Vagina (tissue), 2 donors: ENCODE measurements at places on chromosomes 4 and X.

- DNase-seq: no peak
Measured at GRCh38 chrX:20265221-20265725, 1.4 kb downstream of the RPS6KA3 start.

GRCh38 chr4:174764105-174764729 lies 64.8 kb downstream of the GLRA3 start:
- DNase-seq: no peak

GRCh38 chr4:4947721-4948120 lies 71.5 kb downstream of the CYTL1 start:
- DNase-seq: peak; percentile 55

- DNase-seq: no peak
Measured at GRCh38 chr4:71473541-71474240, 134.9 kb downstream of the SLC4A4 start.

GRCh38 chr4:55947254-55947882 lies 1.4 kb upstream of the CEP135 start:
- DNase-seq: no peak

GRCh38 chrX:40471965-40472648 lies 108.7 kb upstream of the ATP6AP2 start:
- DNase-seq: no peak

GRCh38 chr4:126046081-126046614 lies 731.4 kb downstream of the FAT4 start:
- no peak for DNase-seq

DNA sequence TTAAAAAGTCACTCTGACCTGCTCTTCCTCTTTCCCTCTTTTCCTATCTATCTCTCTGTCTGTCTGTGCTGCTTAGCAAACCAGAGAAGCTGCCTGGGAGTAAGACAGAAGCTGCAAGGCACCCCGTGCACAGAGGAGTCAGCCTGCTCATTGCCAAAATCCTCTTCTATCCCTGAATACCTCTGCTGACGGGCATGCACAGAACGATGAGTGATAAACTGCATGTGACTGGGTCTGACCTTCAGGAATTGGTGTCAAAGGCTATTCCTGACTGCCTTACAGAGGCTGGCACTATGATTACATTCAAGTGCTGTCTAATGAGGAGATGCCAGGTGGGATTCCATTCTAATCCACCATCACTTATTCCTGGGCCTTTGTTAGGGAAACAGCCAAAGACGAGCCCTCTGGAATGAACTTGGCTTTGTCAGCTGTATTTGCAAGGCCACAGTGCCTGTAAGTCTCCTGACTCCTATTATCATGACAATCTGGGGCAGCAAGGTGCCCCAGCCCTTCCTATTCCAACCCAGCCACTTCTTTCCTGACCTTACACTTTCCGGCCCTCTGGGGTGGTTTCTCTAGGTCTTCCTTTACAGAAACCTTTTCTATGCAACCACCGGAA lies 45.4 kb upstream of the CTAG2 start:
- DNase-seq: no peak

DNA sequence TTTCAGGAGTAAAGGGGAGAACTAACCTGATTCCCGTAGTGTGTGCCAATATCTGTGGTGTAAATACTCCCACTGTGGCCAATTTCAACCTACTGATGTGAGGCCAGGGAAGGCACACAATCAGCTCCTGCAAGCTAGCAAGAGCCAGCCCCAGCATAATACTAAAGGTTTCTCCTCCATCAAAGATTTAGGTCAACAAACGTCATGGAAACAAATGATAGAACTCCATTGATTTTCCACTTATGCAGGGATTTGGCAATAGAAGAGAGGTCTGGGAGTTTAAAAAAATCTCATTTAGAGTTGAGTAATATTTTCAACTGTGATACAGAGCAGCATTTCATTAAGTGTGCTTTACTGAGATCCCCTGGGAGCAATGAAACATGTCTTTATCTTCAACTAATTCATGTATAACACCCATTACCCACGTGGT lies 15.8 kb upstream of the VEGFD start:
- DNase-seq: no peak

- DNase-seq: no peak
Measured at GRCh38 chr4:13543839-13544605, at the start of gene NKX3-2. Gene NKX3-2 (minus strand): TSS chr4:13544508. CDS start chr4:13544414, 94 bp downstream.

DNA sequence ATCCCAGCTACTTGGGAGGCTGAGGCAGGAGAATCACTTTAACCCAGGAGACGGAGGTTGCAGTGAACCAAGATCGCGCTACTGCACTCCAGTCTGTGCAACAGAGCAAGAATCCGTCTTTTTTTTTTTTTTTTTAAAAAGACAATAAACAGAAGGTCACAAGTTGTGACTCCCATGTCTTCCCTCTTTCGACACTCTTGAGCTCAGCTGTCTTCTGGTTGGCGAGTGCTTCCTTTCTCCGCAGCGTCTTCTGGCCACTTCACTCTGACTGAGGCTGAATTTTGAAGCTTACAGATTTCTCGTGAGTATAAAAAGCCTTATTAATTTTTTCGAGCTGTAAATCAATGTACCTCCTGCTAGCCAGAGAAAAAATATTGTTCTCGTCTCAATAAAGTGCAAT lies 124.9 kb downstream of the STOX2 start:
- DNase-seq: no peak

- DNase-seq: no peak
Measured at GRCh38 chr4:182862141-182862875, 54.9 kb downstream of the DCTD start.

DNA sequence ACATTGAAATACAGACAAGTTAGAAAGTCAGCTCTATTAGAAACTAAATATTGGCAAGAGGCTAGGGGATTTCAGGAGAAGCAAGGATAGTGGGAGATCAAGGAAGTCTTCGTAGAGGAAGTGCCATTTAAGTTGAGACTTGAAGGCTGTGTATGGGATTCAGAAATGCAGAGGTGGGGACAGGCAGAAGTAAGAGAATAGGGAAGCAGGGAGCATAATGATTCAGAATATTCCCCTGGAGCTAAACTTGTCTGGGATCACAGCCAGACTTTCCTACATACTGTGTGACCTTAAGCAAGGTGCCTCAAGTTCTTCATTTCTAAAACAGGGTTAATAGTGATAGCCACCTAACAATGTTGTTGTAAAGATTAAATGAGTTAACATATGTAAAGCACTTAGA lies 108.8 kb downstream of the DDIT4L start:
- DNase-seq: no peak

DNA sequence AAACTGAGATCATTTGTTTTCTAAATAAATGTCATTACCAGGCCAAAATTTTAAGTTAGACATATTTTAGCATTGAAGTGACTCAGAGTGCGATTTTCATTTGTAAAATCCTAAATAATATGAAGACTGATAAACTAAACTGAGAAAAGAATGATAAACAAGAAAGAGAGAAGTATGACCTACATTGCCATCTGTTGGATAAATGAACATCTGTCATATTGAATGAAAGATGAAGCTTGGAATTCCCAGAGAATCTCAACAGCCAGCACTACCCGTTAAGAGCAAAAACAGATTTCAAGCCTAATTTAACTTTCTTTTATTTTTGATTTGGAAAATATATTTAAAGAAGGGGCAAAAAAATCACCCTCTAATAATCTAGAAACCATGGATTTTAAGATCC lies 591.0 kb upstream of the ATOH1 start:
- no peak for DNase-seq

DNA sequence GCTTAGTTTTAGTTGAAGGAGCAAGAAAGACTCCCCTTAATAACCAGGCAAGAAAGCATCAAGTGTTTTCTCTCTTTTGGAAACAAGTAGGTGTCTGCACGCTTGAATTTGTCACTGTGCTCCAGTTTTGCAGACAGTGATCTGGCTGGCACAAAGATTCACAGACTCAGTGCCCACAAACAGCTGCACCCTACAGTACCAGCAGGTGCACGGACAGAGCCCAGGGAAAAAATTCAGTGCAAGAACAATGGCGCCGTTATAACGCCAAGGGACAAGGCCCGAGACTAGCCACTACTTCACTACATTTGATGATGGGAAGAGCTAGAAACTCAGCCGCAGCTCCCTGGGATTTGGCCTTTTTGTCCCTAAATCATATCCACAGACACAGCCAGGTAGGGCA lies 56.0 kb downstream of the ZNF827 start:
- DNase-seq: no peak

DNA sequence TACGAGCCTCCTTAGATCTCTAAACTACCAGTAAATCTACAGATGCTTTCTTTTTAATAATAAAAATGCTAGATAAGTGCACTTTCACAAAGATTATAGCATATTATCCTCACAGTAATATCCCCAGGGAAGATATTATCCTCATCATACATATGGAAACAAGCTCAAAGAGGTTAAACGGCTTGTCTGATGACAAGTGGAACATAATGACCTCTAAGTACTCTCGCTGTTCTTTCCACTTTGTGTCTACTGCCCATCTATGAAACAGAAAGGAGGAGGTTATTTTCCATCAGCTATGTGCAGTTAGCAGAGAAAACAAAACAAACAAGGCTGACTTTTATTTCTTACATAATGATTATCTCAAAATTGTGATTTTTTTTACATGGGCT lies 42.8 kb upstream of the PRDM8 start:
- DNase-seq: no peak

GRCh38 chrX:78213331-78213730 lies 73.9 kb upstream of the TAF9B start:
- no peak for DNase-seq

DNA sequence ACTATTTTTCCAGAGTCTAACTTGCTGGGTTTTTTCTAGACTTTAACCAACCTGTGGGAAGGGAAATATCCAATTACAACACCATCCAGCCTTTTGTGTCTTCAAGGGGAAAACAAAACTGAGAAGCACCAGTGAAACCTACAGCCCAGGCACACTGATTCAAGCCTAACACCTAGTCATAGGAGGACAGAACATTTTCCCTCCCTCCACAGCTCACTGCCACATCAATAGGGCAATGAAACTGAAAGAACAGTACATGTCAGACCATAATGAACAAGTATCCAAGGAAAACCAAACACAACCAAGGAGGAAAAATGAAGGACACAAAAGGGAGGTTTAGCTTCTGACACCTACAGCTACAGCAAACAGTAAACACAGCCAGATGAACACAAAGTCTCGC lies 17.6 kb downstream of the MAGEA8 start:
- DNase-seq: no peak

GRCh38 chr4:150078579-150079080 lies 385 bp downstream of the DCLK2 start:
- DNase-seq: no peak

DNA sequence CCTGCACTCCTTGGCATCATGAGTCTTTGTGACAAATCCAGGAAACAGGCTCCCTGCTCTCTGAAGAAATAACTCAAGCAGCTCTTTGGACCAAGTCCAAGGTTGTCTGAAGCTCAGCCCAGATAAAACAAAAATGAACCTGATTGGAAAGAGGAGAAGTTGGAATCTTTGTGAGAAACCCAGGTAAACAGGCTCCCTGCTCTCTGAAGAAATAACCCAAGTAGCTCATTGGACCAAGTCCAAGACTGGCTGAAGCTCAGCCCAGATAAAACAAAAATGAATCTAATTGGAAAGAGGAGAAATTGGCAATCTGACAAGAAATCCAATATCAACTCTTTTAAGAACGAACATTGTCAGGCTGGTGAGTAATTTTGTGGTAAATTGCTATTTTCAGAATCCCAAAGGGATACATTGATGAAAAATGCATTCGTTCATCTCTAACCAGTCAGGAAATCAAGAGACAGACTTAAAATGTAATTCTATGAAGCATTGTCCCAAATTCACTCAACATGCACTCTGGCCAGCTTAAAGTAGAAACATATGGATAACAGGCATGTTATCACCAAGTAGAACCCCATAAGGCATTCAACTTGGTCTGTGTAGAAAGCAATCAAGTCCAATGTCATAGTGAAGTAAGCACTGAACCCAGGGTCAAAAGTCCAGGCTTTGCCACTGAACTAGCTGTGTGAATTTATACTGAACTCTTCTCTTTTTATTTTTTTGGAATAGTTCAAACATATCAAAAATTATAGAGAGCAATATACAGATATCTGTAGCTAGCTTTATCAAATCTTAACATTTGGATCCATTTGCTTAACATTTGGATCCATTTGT lies 16.8 kb upstream of the NFXL1 start:
- no peak for DNase-seq

- DNase-seq: no peak
Measured at GRCh38 chr4:141909541-141909940, 273.2 kb downstream of the IL15 start.

DNA sequence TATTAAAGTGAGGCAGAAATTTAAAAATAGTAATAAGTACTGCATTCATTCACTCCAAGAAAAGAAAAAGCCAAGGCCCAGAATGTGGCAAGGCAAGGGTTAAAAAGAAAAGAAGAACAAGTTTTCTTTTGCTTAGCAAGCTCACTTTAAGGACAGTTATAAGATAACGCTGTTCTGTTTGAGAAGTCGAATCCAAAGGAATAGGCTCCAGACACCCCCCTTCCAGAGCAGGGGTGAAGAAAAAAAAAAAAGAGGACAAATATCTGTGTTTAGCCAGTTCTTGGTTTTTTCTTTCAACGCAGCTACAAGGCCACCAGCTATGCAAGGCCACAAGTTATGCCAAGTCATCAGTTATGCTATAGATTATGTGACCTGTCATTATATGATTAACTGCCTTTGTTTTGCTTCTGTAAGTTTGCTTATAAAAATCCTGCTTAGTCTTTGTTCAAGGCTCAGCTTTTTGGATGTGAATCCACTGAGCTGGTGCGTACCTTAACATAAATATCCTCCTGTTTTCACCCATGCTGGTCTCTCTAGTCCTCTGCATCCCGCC lies 1.4 kb downstream of the GRK4 start:
- no peak for DNase-seq

- DNase-seq: no peak
Measured at GRCh38 chr4:142700531-142700930, 145.6 kb downstream of the INPP4B start.

DNA sequence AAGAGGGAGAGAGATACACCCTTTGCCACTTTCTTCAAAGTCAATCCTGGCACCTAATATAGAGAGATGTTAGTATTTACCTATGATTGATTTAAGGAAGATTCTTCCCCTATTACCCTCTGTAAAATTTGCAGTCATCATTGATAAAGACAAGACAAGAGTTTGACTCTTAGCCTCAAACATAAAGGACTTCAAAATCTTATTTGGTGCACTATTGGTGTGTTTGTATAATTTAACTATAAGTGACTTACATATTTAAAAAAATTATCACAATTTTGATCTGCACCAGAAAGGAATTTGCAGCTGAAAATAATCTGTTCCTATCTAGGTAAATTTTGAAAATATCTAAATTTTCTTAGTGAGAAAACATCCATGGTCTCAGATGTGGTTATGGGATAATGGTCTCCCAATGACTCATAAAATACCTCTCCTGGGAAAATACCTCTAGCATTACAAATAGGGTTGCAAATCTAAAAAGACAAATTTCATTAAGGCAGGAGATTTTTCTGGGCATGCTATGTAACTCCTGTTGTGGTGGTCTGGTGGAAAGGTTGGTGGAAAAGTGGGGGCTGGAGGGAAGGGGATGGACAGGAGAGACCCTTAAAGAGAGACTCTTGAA lies 173.6 kb upstream of the MED14 start:
- DNase-seq: no peak
